Fibroblast of skin of right biceps (primary cell): ENCODE measurements at places on chromosomes 2 and 18.
A peak's percentile ranks its signal among the peaks of the same experiment; 100 is the strongest.

DNA sequence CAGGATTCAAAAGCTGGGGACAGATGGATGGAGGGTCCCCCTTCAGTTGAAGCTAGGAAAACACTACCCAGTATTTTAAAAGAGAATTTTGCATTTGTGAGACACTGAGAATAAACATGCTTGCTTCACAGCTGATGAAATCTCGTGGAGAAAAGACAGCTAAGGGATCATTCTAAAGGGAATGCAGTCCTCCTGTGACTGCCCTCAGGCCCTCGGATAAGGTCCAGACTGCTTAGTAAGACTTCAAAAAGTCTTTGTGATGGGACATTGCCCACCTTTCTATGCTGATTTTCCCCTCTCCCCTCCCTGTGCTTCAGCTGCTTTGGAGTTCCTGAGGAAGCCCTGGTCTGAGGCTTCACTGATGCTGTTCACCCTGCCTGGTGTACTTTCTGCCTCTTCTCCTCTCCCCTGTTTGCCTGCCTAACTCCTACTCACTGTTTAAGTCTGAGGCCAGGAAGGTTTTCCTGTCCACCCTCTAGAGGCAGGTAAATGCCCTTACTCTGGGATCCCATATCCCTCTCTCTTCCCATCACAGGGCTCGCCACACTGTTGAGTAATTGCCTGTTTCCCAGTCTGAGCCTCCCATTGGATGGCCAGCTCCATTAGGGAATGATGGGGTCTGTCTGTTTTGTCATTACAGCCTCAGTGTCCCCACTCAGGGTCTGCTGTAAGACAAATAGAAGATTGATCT lies 26.6 kb downstream of the POLE4 start:
- DNase-seq = no peak

- DNase-seq = no peak
These were observed 251.4 kb downstream of the TCF4 start for GRCh38 chr18:55336438-55337100.

- DNase-seq = no peak
These were observed 30.4 kb upstream of the OTOS start for GRCh38 chr2:240170883-240171282.

DNA sequence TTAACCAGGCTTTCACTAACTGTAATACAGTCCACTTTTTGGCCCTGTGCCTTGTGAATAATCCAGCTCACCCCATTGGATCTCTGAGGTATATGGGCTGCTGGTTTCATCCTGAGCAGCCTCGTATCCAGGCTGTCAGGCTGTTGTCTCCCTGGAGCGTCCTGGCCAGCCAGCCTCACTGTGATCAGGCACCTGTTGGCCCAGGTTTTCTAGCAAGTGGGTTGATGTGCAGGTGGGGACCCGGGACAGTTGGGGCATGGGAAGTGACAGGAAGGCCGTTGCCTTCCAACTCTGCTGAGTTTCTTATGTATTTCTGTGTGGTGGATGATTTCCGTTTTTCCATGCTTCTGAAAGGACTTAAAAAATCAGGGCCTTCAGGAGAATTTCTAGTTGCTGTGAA lies 132.4 kb downstream of the ACOXL start:
- no peak for DNase-seq

DNA sequence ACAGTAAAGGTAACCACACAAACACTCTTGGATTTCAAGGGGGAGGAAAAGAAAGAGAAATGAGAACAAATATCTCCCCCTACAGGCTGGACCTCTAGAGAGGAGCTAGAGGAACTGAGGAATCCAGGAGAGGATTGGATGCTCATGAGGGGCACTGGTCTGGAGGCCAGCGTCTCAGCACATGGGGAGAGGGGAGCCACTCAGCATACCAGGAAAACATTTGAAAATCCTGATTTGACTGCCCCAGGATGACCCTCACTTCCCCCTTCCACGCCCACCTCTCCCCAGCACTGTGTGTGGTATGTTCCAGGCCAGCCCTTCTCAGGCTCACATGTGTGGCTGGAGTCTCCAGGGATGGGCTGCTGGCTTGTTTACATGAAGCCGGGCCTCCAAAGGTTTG lies 396.8 kb upstream of the ID2 start:
- DNase-seq = peak; percentile 33

- no peak for DNase-seq
These were observed 72.6 kb upstream of the STPG4 start for GRCh38 chr2:47227532-47228279.

- DNase-seq = peak; percentile 34
These were observed 27.1 kb upstream of the STEAP3 start for GRCh38 chr2:119196301-119197125.

DNA sequence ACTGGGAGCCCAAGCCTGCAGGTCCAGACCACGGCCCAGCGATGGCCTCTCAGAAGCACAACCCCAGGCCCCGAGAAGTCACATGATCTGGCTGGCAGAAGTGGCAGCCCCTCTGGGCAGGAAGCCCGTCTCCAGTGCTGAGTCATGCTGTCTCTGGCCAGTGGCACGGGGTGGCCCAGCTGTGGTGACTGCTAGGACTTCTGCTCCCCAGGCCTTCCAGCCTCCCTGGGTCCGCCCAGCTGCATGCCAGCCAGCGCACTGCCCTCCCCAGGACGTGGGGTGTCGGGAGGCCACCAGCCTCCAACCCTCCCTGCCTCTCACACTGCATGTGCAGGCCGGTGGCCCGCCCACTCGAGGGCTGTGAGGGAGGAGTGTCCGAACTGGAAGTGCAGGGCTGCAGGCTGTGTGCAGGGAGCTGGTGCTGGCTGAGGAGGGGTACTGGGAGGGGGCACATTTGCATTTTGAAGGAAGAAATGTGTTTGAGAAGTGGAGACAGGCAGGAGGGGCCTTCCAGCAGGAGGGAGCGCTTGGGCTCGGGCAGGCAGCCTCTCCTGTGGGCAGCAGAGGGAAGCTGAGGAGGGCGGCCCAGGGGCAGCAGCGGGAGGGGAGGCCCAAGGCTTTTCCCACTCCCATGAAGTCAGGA lies 17.0 kb upstream of the HPCAL1 start:
- DNase-seq = peak; percentile 21

GRCh38 chr18:24491927-24492834 lies 31.7 kb downstream of the HRH4 start:
- DNase-seq = no peak

GRCh38 chr2:64036034-64036705 lies 16.9 kb upstream of the VPS54 start:
- DNase-seq = peak; percentile 83

DNA sequence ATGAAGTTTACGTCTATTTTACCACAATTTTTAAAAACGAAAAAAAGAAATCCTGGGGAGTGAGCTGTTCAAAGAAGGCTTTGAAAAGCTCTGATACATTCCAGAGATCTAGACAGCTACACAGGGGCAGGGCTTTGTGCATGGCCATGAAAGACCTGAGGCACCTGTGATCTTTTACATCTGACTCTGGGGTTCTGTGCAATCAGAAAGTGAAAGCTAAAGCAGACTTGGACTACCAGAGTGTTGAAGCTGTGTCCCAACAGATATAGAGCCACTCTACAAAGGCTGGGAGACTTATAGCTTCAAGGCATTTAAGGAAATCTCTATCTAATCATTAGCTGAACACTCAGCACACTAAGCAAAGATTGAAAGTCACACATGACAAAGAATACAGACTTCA lies 34.1 kb downstream of the PARD6G start:
- no peak for DNase-seq

- no peak for DNase-seq
These were observed 169.7 kb downstream of the CDCA7 start for GRCh38 chr2:173524256-173524955.

- DNase-seq = no peak
These were observed 643.6 kb downstream of the NRXN1 start for GRCh38 chr2:50388324-50388723.

DNA sequence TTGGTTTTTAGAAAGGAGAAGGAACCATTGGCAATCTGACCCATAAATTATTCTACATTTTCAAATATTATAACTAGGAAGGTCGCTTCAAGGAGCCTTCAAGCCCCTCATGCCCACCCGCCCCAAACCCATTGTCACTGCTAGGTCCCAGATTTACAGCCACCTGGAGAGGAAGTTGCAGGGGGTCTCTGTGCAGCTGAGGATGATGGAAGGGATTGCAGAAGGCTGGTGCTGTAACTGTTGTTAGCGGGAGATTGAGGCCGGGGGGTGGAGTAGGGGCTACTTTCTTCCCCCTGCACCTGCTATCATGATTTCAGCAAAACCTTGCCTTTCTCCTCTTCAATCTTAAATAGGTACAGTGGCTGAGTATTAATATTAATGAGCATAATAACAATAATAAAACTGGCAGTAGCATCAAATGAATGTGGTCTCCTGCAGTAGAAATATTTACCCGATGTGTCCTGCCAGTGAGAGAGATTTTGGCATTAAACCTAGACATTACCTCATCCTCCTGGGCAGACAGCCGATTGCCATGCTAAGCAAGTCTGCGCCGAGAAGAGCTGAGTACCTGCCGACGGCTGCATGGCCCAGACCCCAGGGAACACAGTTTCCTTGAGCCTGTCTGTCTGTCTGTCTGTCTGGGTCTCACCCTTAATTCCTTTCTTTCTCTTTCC lies 225.4 kb downstream of the FAM210A start:
- peak; percentile 61 for DNase-seq

DNA sequence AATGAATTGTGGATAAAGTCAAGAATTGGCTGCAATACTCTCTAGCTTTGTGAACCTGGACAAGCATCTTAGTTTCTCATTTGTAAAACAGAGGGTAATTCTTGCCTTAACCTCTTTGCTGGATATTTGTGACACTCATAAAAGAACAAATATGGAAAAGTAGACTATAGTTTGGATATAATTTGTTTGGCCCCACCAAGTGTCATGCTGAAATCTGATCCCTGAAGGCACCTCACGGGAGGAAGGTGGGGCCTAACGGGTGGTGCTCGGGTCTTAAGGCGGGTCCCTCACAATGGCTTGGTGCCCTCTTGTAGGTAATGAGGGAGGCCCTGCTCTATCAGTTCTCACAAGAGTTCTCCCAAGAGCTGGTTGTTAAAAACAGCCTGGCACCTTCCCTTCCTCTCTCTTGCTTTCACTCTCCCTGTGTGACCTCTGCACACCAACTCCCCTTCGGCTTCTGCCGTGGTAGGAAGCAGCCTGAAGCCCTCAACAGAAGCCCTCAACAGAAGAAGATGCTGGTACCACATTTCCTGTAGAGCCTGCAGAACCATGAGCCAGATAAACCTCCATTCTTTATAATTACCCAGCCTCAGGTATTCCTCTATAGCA lies 37.4 kb downstream of the ARL4C start:
- DNase-seq = no peak

GRCh38 chr2:170925923-170926322 lies 3.1 kb upstream of the GORASP2 start:
- no peak for DNase-seq

DNA sequence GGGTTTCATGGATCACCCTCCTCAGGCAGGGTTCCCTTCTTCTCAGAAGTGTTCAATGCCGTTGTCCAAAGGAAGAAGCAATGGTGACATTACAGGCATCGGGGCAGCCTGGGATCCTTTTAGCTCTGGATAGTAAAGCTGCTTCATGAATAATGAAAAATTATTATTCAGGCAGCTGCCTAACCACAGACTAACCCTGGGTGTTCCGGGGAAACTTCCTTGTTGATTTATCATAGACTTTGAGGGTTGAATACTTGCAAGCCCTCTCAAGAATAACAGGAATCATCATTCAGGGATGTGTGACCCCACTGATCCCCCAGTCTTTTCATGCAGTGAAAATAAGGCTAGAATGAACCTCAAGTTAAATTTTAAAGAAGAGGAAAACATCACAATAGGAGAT lies 419.4 kb downstream of the MEIS1 start:
- peak; percentile 56 for DNase-seq

DNA sequence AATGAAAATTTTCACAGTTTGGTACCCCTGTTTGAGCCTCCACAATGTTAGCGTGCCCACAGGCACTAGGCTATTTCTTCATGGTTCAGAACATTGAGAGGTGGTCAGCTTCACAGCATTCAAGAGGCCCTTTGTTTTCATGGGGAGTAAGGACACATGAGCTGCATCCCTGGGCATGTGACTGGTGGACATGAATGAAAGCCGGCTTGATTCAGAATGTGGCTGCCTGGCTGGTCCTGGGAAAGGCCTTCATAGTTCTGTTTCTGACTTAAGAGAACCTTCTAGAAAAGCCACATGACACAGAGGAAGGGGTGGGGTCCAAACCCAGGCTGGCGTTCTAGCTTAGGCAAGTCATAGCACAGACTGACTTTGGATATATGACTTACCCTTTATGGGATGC lies 420.6 kb downstream of the CMPK2 start:
- DNase-seq = no peak

DNA sequence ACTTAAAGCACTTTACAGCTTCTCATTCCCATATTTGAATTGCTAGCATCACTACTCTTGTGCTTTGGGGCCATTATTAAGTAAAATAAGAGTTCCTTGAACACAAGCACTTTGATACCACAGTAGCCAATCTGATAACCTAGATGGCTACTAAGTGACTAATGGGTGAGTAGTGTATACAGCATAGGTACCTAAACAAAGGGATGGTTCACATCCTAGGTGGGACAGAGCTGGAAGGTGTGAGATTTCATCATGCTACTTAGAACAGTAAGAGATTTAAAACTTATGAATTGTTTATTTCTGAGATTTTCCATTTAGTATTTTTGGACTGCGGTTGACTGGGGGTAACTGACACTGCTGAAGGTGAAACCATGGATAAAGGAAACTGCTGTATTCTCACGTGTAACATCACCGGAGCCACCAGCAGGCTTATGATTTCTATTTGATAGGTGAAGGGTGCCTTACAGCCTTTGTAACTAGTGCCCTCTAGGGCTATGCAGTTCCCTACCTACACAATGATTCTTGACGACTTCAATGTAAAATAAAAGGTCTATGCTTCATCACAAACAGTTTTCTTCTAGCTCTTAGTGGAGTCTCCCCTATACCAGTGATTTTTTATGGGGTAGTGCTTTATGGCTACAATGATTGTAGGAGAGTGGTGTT lies 22.1 kb upstream of the CRIM1 start:
- DNase-seq = no peak

DNA sequence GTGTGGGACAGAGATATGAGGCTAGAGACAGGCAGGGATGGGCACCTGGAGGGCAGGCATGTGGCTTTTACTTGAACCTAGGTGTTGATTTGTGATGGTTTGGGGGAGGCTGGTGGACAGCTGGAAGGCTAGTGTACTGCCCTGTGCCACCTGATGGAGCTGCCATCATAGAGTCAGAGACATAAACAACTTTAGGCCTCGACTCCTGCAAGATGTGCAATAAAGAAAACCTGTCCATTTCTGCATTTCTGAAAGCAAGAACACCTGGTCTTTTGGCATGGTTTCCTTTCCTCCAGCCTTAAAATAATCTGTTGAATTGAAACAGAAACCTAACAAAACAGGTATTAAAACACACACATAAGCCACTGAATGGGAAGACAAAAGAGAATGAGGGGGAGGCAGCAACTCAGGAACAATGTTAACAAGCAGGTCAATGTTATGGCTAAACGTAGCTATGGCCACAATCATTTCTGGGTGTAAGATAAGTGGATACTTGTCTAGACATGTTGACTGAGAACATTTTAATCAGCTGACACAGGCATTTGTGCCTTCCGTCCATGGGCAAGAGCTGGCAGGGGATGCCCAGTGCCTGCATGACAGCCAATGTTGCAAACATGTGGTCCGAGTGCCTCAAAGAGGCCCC lies 87.8 kb downstream of the KCTD1 start:
- no peak for DNase-seq

- DNase-seq = no peak
These were observed 1.5 kb downstream of the FAM228A start for GRCh38 chr2:24176326-24176725.
